ENCODE measurements at places on chromosomes 16 and 17.
A peak's percentile ranks its signal among the peaks of the same experiment; 100 is the strongest.

- DNase-seq = no peak
Observed at GRCh38 chr17:61536422-61536955, 54.5 kb downstream of the NACA2 start.

GRCh38 chr16:27259710-27260109, 8.9 kb downstream of the NSMCE1 start:
- no peak for DNase-seq

DNA sequence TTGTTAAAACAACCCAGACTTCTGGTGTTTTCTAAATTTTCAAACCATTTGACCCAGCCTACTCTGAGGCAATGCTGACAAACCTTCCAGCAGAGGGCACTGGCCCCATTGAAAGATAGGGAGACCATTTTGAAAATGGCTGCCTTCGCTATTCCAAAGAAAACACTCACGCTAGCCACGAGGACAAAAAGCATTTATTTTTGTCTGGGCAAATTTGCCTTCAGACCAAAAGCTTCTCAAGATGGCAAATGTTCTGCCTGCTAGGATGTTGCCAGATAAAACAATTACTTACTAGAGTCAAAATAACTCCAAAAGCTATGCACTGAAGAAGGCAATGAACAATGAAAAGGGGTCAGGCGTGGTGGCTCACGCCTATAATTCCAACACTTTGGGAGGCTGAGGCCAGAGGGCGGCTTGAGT, 296.7 kb upstream of the IRX5 start:
- DNase-seq = no peak

DNA sequence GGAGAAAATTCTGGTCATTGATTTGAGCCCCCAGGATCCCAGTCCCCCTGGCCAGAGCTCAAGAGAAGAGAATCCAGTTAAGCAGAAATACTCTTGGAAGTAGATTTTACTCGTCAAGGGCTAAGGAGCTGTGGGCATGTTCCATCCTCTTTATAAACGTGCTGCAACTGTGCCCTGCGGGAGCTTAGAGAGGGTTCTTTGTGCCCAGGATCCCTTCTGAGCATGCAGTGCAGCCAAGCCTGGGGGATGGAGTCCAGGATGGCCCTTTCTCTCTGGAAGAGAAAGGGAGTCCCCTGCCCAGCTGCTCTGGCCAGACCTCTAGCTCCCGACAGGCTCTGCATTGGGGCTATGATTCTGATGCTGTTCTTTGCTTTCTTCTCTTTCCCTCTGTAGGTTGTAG, 9.5 kb upstream of the LGALS9 start:
- no peak for DNase-seq

- DNase-seq = no peak
Observed at GRCh38 chr16:54062361-54063278, 224.0 kb downstream of the IRX3 start.

DNA sequence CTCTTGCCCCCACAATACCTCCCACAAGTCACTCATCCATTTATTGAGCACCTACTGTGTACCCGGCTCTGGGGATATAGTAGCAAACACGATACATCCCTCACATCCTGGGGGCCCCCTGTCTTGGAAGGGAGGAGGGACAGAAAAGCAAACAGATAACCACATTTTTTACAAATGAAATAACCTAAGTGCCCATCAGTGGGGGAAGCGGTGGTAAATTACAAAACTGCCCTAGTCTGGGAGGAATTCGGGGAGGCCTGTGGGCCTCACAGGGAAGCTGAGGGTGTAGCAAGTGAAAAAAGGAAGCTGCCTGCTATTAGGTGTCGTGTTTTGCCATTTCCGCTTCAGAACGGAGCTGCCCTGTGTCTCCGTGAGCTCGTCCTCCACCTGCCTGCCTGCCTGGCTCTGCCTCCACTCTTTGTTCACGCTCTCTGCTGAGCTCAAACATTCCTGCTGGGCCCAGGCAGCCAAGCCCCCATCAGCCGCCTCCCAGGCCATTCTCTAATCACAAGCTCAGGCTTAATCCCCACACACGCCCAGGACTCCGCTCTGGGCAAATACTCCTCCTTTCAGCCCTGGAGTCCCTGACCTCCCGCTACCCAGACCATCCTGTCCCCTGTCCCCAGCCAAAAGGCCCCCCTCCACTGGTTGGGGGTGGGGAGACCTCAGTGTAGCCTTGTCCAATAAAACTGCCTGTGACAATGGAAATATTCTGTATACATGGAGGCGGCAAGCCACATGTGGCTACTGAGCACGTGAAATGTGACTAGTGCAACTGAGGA, 10.2 kb upstream of the SEC14L5 start:
- DNase-seq = no peak

GRCh38 chr16:55330781-55331647, 7.0 kb downstream of the IRX6 start:
- DNase-seq = no peak

DNA sequence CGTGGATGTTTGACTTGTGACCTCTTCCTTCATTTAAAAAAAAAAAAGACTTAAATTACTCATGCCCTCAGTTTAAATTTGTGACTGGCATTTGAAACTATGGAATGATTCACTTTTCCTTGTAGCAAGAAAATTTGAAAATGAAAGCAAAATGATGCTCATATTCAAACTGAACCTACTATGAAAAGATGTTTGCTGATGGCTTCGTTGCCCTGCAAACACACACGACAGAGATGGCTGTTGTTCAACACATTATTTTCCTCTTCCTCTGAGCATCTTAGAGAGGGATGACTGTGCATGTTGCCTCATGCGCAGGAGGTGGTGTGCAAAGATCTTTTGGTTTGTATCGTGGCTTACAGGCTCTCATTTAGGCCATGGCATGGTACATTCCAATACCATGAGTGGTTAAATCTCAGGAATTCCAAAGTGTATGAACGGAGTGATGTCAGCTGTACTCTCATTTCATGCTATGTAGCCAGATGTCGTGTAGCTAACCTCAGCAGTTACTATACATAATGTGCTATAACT, 164.5 kb downstream of the PRKCA start:
- DNase-seq = peak; percentile 88

DNA sequence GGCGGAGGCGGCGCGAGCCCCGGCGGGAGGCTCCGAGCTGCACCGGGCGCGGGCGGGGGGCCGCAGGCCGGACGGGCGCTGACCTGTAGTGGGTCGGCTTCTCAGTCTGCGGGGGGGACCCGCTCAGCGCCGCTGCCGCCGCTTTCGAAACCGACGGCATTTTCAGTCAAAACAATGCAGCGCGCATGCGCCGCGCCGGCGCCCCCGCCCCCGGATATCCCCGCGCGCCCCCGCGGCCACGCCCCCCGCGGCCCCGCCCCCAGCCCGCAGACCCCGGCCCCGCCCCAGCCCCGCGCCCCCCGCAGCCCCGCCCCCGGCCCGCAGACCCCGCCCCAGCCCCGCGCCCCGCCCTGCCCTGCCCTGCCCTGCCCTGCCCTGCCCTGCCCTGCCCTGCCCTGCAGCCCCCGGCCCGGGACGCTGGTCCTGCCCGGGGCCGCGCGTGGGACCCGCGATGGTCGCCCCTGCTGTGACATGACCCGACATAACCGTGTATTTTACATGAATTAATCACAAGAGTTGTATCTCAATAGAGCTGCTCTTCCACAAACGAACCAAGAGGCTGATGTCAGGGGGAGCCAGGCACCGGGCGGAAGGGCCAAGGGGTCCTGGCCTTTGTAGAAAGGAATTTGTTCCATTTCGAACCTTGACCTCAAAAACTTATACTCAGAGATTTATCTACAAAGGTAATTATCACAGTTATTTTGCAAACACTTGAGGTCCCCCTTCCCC, at the start of gene UNKL:
Gene UNKL (minus strand): TSS at position 173 of the 729 bp plus-strand sequence. CDS start 13 bp downstream, at position 160.
- DNase-seq = peak; percentile 89

- peak; percentile 72 for DNase-seq
Observed at GRCh38 chr17:29807520-29808361, 122.3 kb downstream of the SSH2 start.

DNA sequence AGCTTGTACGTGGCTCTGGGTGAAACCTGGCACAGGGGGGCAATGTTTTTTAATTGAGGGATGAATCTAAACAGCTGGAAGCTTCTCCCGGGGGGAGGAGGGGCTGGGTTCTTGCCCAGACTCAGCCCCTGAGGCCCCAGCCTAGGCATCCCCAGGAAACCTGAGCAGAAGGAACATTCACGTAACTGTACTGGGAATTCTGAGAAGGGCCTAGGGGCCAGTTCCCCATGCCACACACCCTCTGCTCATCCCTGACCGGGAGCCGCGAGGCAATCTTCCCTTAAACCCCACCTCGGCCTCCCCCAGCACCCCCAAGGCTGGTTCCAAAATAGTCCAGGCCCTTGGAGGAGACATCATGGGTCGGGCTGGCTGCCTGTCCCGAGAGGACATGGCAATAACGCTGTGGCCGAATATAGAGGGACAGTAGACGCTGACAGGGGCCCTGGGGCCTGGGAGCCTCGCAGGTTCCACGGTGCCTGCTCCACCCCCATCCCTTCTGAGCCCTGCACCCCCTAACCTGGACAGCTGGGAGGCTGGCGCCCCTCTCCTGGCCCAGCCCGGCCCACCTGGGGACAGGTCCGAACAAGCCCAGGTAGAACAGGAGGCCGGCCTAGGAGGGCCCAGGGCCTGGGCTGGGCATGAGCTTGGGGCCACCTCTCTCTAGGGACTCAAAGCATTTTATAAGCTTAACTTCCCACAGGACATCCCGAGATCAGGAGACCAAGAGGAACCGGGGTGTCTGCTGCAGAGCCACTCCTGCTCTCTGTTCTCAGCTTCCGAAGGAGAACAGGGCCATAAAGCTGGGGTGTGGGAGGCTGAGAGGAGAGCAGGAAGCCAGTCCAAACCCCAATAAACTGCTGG, 83.2 kb upstream of the TOB1 start:
- DNase-seq = no peak

- no peak for DNase-seq
Observed at GRCh38 chr16:55568207-55568606, 1.7 kb downstream of the CAPNS2 start.

- no peak for DNase-seq
Observed at GRCh38 chr17:50641357-50641756, 6.7 kb downstream of the ABCC3 start.

- DNase-seq = no peak
Observed at GRCh38 chr17:948284-948852, 31.2 kb downstream of the NXN start.

DNA sequence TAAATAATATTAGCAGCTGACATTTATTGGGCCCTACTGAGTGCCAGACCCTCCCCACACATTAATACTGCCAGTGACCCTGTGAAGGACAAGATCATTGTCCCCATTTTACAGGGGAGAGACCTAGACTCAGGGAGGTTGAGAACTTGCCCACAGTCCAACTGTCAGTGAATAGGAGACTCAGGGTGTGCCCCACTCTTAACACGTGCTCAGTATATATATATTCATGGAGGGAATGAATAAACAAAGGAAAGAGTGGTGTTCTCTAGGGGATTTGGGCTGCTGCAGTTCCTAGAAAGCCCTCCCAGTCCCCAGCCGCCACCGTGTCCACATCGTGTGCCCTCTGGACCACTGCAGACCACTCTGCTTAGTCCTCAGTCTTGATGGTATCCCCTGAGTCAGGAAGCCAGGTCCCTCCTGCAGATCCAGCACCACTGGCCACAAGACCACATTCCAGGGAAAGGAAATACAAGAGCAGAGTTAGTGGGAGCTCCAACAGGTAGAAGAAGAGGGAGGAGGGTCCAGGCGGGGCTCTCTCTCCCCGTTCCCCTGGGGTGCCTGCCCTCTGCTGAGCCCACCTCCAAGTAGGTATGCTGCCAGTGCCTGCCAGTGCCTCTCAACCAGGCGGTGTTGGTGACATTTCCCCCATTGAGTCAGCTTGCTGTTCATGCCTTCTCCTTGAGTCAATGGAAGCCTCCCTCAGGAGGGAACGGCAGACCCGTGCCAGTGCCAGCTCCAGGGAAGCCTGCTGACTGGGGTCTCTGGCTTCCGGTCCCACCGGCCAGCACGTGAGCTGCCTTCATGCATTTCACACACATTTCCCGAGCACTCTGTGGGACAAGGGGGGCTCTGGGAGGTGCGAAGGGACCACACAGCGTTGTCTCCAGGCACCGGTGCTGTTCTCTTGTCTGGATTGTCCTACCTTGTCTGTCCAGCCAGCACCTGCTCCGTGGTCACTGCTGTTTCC, 75.6 kb downstream of the GNAO1 start:
- DNase-seq = no peak

DNA sequence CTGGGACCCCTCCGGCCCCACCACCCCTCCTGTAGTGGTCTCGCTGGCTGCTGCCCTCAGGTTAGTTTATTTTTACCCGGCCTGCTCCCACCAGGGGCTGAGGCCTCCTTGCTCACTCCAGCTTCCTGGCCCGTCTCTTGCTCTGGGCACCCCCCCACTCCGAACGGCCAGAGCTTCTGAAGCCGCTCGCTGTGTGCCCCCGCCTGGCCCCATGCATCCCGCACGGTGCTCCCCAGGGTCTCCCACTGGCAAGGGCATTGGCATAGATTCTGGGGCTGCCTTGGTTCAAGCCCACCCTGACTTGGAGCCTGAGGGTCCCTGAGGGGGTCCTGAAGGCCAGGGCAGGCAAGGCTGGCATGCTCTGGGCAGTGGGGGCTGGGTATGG, 186.4 kb downstream of the SEC14L1 start:
- peak; percentile 7 for DNase-seq

- no peak for DNase-seq
Observed at GRCh38 chr16:1053121-1053521, 19.4 kb upstream of the SSTR5 start.

DNA sequence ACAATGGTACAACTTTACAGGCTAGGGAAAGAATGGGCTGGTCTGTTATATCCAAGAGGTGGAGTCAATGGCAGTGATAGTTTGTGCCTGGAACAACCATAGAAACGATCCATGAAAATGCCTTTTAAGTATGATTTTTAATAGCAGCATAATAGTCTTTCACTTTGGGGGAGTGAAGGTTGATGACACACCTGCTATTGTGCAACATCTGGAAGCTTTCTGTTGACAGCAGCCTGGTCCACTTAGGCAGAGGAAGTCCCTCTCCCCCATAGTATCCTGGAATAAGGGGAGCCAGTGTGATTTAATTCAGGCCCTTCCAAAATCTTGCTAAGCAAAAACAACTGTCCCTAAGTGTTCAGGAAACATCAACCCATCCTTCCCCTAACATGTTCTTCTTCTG, 56.3 kb upstream of the HS3ST4 start:
- DNase-seq = no peak

DNA sequence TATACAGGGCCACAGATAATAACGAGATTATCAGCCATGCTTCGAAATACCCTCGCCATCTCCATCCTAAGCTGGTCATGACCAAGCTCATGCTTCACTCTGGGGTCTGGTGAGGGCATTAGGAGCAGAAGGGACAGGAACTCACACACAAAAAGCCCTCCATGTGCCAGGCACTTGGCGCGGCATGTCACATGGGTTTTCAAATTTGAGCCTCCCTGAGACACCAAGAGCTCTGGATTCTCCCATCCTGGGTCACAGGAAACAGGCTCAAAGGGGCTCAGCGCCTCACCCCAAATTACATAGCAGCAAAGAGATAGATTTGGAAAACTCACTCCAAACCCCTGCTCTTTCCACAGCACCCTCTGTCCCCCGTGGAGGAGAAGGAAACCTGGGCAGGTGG, 239.5 kb downstream of the GSG1L start:
- DNase-seq = no peak

DNA sequence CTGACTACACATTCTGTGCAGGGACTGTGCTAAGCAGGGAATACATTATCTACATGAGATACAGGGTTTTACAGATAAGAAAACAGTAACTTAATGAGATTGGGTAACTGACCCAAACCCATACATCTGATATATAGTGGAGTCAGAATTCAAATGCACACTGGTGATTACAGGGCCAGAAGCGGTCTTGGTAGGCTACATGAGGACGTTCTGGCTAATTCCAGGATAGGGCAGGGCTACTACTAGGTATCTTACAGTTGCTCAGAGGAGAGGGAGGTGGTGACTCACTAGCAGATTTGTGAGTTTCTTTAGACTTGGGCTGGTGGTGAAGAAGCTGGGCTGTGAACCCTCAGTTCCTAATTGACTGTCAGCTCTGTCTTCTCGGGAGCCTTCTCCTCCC, 21.4 kb downstream of the TRIM16 start:
- DNase-seq = no peak

GRCh38 chr16:48537909-48538745, 71.9 kb downstream of the N4BP1 start:
- DNase-seq = no peak

Measured in activated CD4-positive, alpha-beta memory T cell treated with anti-CD3 and anti-CD28 coated beads for 36 hours (primary cell).